Left lung (tissue), 14 donors: ENCODE measurements at places on chromosomes 13 and 19. TPM values are rescaled to one million over a fixed set of nuclear protein-coding genes. Genes with fewer than 3 reads are reported as not detected.
A peak's percentile ranks its signal among the peaks of the same experiment; 100 is the strongest.

- DNase-seq = no peak
Observed at GRCh38 chr19:51027873-51028272, 1.5 kb upstream of the KLK11 start.

DNA sequence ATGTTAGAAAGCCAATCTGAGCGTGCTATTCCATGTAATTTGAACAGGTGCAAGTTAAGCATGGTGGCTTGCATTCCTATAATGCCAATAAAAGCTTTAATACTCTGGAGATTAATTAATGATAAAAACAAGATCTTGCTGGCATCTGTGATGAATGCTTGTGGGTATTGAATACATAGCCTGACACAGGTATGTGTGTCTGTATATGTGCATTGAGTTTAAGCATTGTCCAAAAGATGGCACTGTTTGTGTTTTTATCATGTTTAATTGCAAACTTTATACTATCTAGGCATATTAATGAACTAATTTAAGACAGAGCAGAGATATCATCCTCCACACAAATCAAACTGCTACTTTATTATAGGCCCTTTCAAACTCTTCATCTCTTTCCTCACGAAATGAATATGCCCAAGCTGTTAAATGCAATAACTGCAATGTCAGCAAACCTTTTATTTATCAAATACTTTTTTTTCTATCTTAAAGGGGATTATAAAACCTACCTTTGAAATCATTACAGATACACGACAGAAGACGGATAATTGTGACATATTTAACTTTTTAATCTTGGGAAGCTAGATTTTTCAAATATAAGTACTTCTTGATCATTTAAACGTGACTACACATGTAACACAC lies 86.5 kb downstream of the TNFSF11 start:
- no peak for DNase-seq

DNA sequence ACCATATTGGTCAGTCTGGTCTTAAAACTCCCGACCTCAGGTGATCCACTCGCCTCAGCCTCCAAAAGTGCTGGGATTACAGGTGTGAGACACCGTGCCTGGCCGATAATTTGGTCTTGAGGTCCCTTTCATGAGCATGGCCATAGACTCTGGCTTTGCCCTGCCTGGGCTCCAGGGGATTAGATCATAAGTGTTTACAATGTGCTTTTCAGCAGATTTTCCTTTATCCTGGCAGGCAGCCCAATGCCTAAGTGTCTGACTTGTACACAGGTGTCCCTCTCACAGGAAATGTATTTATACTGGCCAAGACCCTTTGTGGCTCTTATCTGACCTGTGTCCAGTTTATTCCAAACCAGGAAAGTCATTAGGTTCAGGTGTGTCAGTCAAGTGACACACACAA lies 15.9 kb downstream of the BCAM start:
- peak; percentile 40 for DNase-seq

- no peak for DNase-seq
Observed at GRCh38 chr19:32202244-32202643, 143.2 kb upstream of the ZNF507 start.

GRCh38 chr13:77831866-77832265 lies 86.8 kb downstream of the EDNRB start:
- DNase-seq = no peak

- no peak for DNase-seq
Observed at GRCh38 chr13:21013682-21014038, 47.7 kb downstream of the LATS2 start.

GRCh38 chr13:65112123-65112522 lies 2118.0 kb downstream of the PCDH9 start:
- no peak for DNase-seq

- no peak for DNase-seq
Observed at GRCh38 chr13:75008926-75009325, 473.0 kb downstream of the TBC1D4 start.

GRCh38 chr13:100088644-100089464 lies at the start of gene PCCA:
Gene PCCA (plus strand): TSS chr13:100089093. CDS start chr13:100089121, 28 bp downstream.
- DNase-seq = peak; percentile 94

- peak; percentile 90 for DNase-seq
Observed at GRCh38 chr19:6481541-6482342, at the start of gene DENND1C. Gene DENND1C (minus strand): TSS chr19:6481787. CDS start chr19:6481695, 92 bp downstream.

- peak; percentile 30 for DNase-seq
Observed at GRCh38 chr13:114043421-114044053, 69.7 kb upstream of the C13orf46 start.

DNA sequence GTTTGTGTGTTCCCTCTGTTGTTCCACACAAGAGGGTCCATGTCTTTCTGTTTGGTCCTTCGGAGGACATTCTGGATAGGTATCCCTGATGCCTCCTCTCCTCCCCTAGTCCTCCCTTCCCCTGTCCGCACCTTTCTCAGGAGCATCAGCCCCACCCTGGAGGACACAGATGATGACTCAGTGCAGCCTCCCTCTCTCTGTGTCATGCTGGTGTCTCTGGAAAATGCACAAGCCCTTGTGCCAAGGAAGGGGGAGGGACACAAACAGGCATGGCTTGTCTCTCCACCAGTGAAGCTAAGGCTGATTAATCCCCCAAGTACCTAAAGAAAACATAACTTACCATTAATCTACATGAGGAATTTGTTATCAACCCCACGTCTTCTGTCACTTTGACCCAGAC lies 16.2 kb upstream of the TNFRSF19 start:
- DNase-seq = no peak

DNA sequence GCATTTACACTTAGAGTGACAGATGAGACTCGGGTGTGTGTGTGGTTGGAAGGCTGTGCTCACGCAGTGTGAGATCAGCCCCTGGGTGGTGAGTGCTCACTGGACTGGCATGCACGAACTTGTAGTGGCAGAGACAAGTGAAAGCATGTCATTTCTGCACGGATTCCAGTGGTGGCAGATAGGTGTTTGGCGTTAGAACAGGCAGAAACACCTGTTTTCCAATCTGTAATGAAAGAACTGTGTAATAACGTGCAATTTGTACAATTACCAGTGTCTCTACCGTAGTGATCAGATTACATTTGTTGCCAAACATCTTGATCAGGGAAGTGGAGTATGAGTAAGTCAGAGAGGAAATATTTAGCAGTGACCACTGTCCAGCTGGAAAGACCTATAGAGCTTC lies 8.2 kb downstream of the LAMP1 start:
- no peak for DNase-seq

GRCh38 chr13:109622006-109622405 lies 164.4 kb downstream of the IRS2 start:
- DNase-seq = no peak

- no peak for DNase-seq
Observed at GRCh38 chr19:40623403-40624251, 22.5 kb downstream of the LTBP4 start.

DNA sequence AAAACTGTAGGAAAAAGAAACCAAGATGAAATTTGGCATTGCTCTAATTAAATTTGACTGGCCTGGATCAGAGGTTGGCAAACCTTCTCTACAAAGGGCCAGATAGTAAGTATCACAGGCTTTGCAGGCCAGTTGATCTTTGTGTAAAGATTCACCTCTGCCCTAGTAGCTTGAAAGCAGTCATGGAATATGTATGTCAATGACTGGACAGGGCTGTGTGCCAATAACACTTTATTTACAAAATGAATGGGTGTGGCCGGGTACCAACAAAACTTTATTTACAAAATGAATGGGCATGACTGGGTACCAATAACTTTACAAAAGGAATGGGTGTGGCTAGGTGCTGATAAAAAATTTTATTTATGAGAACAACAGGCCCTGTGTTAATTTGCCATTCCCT lies 20.0 kb downstream of the SIN3B start:
- no peak for DNase-seq

DNA sequence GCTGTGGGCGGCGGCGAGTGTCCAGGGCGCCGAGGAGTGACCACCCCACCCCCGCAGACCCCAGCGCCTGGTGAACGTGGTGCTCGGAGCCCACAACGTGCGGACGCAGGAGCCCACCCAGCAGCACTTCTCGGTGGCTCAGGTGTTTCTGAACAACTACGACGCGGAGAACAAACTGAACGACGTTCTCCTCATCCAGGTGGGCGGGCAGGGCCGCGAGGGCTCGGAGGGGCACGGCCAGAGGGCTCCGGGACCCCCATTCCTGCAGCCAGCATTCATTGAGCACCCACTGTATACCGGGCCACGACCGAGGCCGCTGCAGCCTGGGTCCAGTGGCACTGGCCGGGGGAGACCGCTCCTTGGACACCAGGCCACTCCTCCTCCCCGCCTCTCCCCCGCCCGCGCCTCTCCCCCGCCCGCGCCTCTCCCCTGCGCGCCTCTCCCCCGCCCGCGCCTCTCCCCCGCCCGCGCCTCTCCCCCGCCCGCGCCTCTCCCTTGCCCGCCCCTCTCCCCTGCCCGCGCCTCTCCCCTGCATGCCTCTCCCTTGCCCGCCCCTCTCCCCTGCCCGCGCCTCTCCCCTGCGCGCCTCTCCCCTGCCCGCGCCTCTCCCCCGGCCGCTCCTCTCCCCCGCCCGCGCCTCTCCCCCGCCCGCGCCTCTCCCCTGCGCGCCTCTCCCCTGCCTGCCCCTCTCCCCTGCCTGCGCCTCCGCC lies 3.2 kb downstream of the PRTN3 start:
- DNase-seq = no peak

DNA sequence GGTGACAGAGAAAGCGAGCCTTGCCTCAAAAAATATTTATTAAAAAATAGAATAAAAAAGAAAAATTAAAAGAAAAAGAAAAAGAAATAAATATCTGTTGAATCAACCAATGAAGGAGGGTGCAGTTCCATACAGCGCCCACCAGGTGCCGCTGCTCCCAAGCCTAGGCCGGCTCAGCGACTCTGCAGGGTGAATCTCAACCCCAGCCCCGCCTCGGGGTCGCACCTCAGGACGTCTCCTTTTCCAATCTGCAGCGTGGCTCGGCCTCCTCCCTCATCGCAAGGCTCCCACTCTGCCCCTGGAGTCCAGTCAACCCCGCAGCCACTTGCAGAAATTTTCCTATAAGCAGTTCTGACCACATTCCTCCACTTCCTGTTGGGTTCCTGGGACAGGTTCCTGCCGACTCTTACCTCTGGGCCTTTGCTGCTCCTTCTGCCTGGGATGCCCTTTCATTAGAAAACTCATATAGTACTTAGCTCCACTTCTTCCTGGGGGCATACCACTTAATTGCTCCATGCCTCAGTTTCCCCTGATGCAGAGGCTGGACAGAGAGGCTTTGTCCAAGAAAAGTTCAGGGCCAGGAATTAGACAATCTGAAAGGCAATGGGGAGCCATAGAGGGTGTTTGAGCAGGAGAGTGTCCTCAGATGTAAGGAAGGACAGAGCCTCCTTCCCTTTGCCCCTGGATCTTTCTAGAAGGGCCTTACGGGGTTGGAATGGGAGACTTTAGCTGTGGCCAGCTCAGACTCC lies 24.3 kb downstream of the NFILZ start:
- DNase-seq = peak; percentile 58

DNA sequence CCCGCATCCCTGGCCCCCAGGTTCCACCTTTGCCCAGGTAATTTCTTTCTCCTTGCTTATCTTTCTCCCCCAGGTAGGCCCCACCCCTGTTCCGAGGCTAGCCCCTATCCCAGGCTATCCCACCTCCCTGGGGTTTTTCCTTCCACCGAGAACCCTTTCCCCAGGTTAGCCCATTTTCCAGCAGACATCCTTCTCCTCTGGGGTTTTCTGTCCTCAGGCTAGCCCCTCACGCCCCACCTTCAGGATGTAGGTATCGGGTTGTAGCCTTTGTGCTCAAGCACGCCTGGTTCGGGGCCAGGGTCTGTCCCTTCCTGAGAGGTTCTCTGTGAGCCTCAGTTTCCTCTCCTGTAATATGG lies 837 bp downstream of the FSD1 start:
- DNase-seq = no peak

- DNase-seq = no peak
Observed at GRCh38 chr13:97133955-97134354, 88.2 kb upstream of the MBNL2 start.

GRCh38 chr19:1671716-1672037 lies 19.3 kb upstream of the TCF3 start:
- DNase-seq = no peak

DNA sequence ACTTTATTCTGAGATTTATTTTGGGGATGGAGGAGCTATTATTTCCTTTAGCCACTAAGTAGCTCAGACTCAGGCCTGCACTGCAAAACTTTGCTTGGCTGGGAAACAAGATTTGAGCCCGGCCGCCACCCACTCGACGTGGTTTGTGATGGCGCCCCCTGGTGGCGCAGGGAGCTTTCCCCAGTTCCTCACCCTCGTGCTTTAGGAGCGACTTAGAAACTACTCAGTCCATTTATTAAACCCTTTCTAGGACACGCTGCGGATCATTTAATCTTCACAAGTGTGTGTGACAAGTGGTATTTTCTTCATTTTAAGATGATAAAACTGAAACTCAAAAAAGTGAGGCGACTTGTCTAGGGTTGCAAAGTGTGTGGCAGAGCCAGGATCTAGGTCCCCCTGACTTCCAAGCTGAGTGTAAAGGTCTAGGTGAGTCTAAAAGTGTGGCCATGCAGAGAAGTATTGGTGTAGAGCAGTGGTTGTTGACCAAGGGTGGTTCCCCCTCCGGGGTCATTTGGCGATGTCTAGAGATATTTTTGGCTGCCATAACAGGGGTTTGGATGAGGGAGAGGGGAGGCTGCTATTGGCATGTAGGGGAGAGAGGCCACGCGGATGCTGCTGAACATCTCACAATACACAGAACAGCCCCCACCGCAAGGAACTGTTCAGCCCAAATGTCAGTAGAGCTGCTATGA lies 2.2 kb downstream of the CXCL17 start:
- DNase-seq = peak; percentile 78

- DNase-seq = no peak
Observed at GRCh38 chr13:48709213-48709612, 55.5 kb downstream of the CYSLTR2 start.

ZGLP1 gene
- polyA plus RNA-seq = 6.6 TPM

DZIP1 gene
- 52.1 TPM for polyA plus RNA-seq

ZNF723 gene
- not detected for polyA plus RNA-seq

TRAPPC6A gene
- polyA plus RNA-seq = 19.1 TPM

AMER2 gene
- polyA plus RNA-seq = 0.15 TPM

OR4F17 gene
- polyA plus RNA-seq = not detected

DPP9 gene
- 27.5 TPM for polyA plus RNA-seq

SHD gene
- not detected for polyA plus RNA-seq

FFAR2 gene
- polyA plus RNA-seq = 0.79 TPM

PHF11 gene
- polyA plus RNA-seq = 71.3 TPM
